ENCODE measurements at places on chromosomes 2 and 18.

DNA sequence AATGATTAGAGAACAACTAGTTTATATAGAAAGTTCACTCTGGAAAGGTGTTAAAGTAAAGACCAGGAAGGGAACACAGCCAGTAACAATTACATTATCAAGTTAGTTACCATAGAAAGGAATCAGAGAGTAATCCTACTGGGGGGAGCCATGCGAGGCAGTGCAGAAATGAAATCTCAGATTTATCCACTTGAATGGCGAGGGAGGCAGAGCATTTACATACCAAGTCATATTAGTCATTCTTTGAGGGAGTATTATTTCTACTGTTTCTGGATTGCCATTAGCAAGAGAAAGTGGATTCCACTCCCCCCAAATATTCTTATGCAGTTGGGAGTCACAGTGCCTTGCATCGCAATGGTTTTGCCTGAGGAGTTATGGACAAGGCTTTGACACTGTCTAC lies 472.7 kb upstream of the TRIB2 start:
- no peak for DNase-seq

- no peak for DNase-seq
Observed at GRCh38 chr2:204255071-204255470, 290.2 kb upstream of the PARD3B start.

DNA sequence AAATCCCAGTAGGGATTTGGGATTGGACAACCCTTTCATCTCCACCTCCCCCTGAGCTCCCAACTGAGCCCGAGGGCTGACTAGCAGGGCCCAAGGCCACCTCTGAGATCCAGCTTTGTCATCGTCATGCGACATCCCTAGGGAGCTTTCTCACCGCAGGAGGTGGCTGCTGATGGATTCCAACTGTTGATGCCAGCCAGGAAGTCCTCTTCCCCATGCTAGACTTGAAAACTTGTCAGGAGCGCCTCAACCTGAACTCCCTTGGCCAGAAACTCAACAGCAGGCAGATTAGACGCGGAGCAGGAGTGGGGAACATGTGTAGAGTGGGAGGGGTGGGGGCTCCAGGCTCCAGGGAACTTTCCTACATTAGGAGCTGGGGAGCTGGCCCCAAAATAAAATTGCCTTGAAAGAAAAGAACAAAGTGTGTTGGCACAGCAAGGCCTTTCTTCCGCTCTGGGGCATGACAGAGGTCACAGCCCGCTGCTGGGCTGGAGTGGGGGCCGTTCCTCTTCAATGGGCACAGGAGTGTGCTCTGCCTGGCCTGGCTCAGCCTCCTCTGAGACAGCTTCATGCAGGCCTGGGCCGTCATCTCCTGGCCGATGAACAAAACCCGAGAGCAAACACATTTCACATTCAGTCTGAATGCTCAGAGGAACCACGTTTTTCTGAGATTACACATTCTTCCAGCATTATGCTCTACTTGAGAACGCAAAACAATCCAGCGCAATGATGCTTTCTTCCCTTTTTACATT lies 34.5 kb downstream of the EMILIN2 start:
- no peak for DNase-seq

DNA sequence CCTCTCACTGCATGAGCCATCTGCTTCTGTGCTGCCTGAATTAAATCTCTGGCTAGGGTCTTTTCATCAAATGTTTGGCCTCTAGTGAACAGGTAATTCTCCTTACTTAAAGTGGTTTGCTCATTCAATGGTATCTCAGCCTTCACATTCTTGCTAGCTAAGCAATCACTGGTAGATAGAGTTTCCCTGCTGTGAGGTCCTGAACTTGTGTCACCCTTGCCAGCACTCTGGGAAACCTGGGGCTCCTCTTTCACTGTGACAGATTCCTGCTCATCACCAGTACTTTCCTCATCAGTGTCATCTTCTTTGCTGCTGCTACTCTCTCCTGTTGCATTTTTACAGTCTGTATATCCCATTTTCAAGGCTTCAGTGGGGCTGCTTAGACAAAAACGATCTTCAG lies 69.1 kb upstream of the DTNB start:
- DNase-seq = no peak

DNA sequence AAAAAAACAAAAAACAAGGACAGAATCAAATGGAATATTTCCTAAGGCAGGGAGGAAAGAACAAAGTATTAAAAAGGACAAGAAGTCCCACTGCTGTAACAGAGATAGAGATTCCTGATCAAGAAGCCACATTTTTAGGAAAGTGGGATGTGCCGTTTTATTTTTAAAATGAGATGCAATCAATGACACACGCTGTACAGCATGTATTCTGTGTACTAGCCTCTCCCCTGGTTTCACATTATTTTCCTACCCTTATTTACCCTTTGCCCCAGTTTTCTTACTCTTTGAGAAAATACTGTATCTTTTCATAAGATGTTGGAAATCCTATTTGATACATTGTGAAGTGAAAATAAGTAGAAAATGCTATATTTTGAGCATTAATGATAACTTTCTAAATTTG lies 45.8 kb downstream of the E2F6 start:
- DNase-seq = no peak
